ENCODE measurements at places on chromosomes 1 and 21.

DNA sequence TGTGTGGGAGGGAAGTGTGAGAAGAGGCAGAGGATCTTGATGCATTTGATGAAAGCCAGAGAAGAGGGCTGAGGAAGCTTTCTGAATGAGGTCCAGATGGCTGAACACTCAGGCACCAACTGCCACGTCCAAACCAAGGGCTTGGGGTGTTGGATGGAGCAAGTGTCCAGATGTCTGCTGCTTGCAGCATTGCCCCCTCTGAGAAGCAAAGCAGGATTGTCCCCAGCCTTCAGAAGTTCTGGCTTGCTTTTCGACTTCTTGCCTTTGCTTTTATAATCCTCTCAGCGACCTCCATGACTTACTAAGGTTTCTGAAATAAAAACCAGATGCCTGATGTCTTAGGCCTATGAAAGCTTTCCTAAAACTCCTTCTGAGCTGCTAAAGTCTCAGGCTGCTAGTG lies 182.5 kb downstream of the HUNK start:
- no peak for DNase-seq

GRCh38 chr21:21624674-21625073 lies 626.5 kb downstream of the NCAM2 start:
- DNase-seq = no peak

DNA sequence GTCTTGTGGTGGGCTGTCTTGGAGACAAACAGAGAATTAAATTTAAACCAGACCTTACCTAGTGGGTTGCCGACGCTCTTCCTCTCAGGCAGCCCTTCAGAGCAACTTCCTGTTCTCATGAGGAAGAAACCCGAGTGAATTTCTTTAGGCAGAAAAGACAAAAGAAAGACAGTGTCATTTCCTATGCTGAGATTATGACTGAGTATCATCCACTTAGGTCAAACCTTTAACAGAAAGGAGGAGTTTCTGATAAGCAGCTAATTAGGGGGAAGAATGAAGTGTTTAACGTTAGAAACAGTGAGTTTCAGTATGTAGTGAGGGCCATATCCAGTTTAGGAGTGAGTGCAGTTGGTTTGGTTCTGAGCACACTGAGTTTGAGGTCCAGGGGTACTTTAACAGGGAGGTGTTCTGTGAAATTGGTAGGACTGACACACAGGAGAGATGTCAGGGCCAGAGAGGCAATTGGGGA lies 38.7 kb downstream of the FASLG start:
- no peak for DNase-seq

GRCh38 chr21:38433471-38433870 lies 64.8 kb downstream of the ERG start:
- no peak for DNase-seq

- DNase-seq = no peak
Observed at GRCh38 chr1:71343686-71344416, 263.0 kb upstream of the ZRANB2 start.

- no peak for DNase-seq
Observed at GRCh38 chr1:156956333-156956732, 35.9 kb downstream of the LRRC71 start.

DNA sequence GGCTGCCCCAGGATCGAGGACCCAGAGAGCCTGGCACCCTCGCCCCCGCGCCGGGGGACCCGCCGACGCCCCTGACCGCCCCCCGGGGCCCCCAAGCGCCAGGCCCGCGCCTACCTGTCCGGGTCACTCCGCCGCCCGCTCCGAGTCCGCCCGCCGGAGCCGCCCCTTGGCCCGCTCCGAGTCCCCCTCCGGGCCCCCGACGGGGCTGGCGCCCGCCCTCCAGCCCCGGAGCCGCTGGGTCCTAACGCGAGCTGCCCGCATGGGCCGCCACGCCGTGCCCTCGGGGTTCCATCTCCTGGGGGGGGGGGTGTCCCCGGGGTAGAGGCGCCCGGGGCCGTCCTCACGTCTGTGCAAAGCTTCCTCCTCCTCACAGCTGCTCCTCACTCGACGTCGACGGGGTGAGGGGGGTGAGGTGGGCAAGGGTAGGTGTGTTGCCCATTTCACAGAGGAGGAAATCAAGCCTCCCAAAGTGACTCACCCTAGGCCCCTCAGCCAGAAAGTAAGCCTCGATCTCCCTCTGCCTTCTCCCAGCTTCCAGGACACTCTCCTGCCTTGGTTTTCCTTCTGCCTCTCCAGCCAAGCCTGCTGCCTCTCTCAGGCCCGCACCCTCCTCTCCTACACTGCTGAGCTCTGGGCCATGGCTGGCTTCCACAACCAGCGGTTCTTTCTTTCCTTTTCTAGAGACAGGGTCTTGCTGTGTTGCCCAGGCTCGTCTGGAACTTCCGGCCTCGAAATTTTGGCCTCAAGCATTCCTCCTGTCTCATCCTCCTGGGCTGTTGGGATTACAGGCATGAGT lies at the start of gene MFAP2:
TSS of gene MFAP2 (minus strand) at position 148 of the 796 bp plus-strand sequence. CDS start 2,347 bp downstream, outside the sequence.
- DNase-seq = no peak
